ENCODE measurements at places on chromosomes 11 and 22.

- no peak for DNase-seq
These were observed 13.0 kb upstream of the VPS37C start for GRCh38 chr11:61174273-61174672.

DNA sequence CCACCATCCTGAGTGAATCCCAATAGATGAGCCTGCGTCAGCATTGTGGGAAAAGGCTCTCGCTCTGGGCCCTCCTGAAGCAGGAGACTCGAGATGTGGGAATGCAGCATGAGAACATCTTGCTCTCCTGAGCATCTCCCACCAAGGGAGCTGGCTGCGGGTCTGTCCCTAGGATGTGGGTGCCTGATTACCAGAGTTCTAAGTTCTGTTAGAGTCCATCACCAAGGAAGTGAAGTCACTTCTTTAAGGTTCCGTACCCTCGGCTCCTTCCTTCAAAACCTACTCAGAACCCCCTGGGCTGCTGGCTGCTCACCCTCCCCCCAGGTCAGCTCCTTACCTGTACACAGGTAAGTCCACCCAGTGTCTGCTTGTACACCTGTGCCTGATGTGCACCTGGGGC is 100.5 kb upstream of the IGLL5 start:
- DNase-seq: no peak

- DNase-seq: no peak
These were observed 555.0 kb downstream of the BRD1 start for GRCh38 chr22:49272546-49273125.

- DNase-seq: no peak
These were observed 43.2 kb downstream of the USP47 start for GRCh38 chr11:11884774-11885481.

Measured in fibroblast of mammary gland (primary cell).